Chondrocyte (in vitro differentiated cells): ENCODE measurements at places on chromosomes 1 and 21. TPM values are rescaled to one million over a fixed set of nuclear protein-coding genes. Genes with fewer than 3 reads are reported as not detected.

The OR2M3 gene
- total RNA-seq = not detected in 3 replicates

The ZBTB37 gene
- total RNA-seq = 11.0 to 13.8 TPM (median 13.7 TPM) in 3 replicates

The CASQ2 gene
- not detected in 3 replicates for total RNA-seq

The SLC44A3 gene
- 1.5 to 2.5 TPM (median 2.2 TPM) in 3 replicates for total RNA-seq

The REN gene
- total RNA-seq = not detected in 3 replicates

DNA sequence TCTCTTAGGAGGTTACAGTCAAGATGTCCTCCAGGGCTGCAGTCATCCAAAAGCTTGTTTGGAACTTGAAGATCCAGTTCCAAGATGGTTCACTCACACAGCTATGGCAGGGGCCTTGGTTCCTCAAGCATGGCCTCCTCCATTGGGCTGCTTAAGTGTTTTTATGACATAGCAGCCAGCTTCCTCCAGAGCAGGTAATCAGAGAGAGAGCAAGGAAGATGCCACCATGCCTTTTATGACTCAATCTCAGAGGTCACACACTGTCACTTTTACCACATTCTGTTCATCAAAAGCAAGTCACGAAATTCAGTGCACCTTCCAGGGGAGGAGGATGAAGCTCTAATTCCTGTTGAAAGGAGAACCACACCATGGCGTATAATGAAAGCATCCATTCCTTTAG, 17.1 kb downstream of the ELAPOR1 start:
- no peak for DNase-seq
- H3K4me1 ChIP-seq = no peaks in the 10 kb centered on the region
- H3K4me3 ChIP-seq = no peak overlapping the region
- no peak overlapping the region for H3K27ac ChIP-seq
- no peaks in the 10 kb centered on the region for H3K36me3 ChIP-seq

DNA sequence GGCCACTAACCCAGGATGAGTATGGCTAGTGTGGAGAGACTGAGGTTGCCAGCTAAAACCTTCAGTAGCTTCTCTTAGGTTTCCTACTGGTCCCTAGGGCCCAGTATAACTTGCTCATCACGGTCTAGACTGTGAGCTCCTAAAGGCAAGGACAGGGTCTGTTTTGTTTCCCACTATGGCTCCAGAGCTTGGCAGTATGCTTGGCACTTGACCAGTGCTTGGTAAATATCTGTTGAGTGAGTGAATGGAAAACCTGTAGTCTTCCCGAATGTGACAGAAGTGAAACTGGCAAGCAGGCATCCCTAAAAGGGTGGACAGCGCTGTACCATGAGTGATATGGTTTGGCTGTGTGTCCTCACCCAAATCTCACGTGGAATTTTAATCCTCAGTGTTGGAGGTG, 13.1 kb upstream of the PARS2 start:
- H3K4me1 ChIP-seq = no peaks in the 10 kb centered on the region
- no peak overlapping the region for H3K4me3 ChIP-seq
- no peak overlapping the region for H3K27ac ChIP-seq

GRCh38 chr1:205381305-205381704, 24.6 kb upstream of the KLHDC8A start:
- H3K27me3 ChIP-seq = no peaks in the 10 kb centered on the region
- H3K36me3 ChIP-seq = no peaks in the 10 kb centered on the region
- DNase-seq = no peak
- no peak overlapping the region for H3K27ac ChIP-seq
- H3K4me3 ChIP-seq = no peak overlapping the region

DNA sequence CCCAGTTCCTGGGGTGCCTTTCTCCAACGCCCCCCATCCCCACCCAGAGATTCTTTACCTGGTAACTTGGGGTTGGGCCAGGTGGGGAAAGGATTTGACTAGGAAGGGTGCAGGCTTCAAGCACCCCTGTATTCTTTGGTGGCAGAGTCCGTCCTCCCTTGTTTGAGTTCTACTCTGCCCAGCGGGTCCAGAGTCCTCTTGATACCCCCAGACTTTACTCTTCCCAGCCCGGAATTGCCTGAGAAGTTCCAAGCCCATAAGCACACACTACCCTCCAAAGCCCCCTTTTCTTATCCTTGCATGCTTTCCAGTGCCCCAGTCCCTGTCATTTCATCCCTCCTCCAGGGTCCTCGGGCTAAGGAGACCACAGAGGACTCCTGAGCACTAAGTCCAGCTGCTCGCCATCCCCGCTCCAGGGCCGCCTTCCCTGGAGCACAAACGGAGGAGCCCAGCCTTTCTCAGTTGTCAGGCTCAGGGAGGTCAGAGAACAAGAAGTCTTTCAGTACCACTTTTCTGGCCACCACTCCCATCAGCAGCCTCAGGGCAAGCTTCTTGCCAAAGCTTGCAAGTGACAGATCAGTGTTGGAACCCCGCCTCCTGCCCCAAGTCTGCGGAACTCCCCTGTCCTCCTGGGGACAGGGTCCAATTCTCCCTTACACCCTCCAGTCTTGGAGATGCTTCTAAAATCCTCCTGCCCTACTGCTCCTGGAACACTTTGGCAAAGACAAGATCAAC, 12.2 kb downstream of the SLC45A3 start:
- no peaks in the 10 kb centered on the region for H3K27me3 ChIP-seq
- no peaks in the 10 kb centered on the region for H3K4me1 ChIP-seq
- no peak overlapping the region for H3K4me3 ChIP-seq
- no peaks in the 10 kb centered on the region for H3K36me3 ChIP-seq
- no peak overlapping the region for H3K27ac ChIP-seq
- no peak for DNase-seq
